Placental epithelial cell (primary cell): ENCODE measurements at places on chromosomes 6 and 20. TPM values are rescaled to one million over a fixed set of nuclear protein-coding genes. Genes with fewer than 3 reads are reported as not detected.

The KCNG1 gene
- total RNA-seq = 24.3 and 50.6 TPM in 2 replicates

The TNFRSF6B gene
- total RNA-seq = 0.39 TPM in 1 of 2 replicates, not detected in the other

The GMPR gene
- 3.7 and 5.1 TPM in 2 replicates for total RNA-seq

The POM121L2 gene
- total RNA-seq = not detected in 2 replicates

The CPXM1 gene
- under 0.01 TPM in 1 of 2 replicates, not detected in the other for total RNA-seq

The NRSN1 gene
- total RNA-seq = not detected in 2 replicates

The SYTL3 gene
- 11.8 and 13.2 TPM in 2 replicates for total RNA-seq

The GGTLC1 gene
- total RNA-seq = not detected in 2 replicates

The BMP6 gene
- total RNA-seq = 0.39 and 2.1 TPM in 2 replicates

The SPATS1 gene
- not detected in 2 replicates for total RNA-seq

The HIVEP2 gene
- total RNA-seq = 9.4 and 15.4 TPM in 2 replicates

The KIF13A gene
- total RNA-seq = 60.9 and 71.8 TPM in 2 replicates

The MUC21 gene
- not detected in 2 replicates for total RNA-seq

The TAP2 gene
- 24.7 and 73.0 TPM in 2 replicates for total RNA-seq

The CGA gene
- not detected in 2 replicates for total RNA-seq

The RAB32 gene
- 57.7 and 92.1 TPM in 2 replicates for total RNA-seq

The CST5 gene
- total RNA-seq = not detected in 2 replicates

The NMBR gene
- 0.11 TPM in 1 of 2 replicates, not detected in the other for total RNA-seq

The EYA2 gene
- not detected in 2 replicates for total RNA-seq

The PSMB9 gene
- total RNA-seq = 0.39 and 0.87 TPM in 2 replicates

The RPL7L1 gene
- 83.6 and 87.5 TPM in 2 replicates for total RNA-seq

The LTV1 gene
- 8.2 and 9.7 TPM in 2 replicates for total RNA-seq

The RIN2 gene
- 56.7 and 57.3 TPM in 2 replicates for total RNA-seq

The RSPH9 gene
- total RNA-seq = 0.43 and 2.4 TPM in 2 replicates

The FILIP1 gene
- under 0.01 TPM in 2 replicates for total RNA-seq

The GSTA2 gene
- total RNA-seq = not detected in 2 replicates

The MCM9 gene
- total RNA-seq = 24.3 and 27.9 TPM in 2 replicates

The ZNF334 gene
- total RNA-seq = 6.2 and 12.2 TPM in 2 replicates

The COL9A3 gene
- total RNA-seq = 3.1 and 7.0 TPM in 2 replicates

The OSER1 gene
- total RNA-seq = 38.1 and 58.1 TPM in 2 replicates

The PRRT1 gene
- total RNA-seq = 0.11 and 0.79 TPM in 2 replicates

The HCRTR2 gene
- total RNA-seq = 0.39 TPM in 1 of 2 replicates, not detected in the other

The SRMS gene
- not detected in 2 replicates for total RNA-seq

The HRH3 gene
- not detected in 2 replicates for total RNA-seq

The PI16 gene
- total RNA-seq = not detected in 2 replicates

The SLC17A1 gene
- total RNA-seq = not detected in 2 replicates

The C6orf15 gene
- 1.2 and 1.3 TPM in 2 replicates for total RNA-seq

The GDAP1L1 gene
- total RNA-seq = not detected in 2 replicates

The INSM1 gene
- total RNA-seq = not detected in 2 replicates

The PHACTR3 gene
- total RNA-seq = 1.6 TPM in 1 of 2 replicates, not detected in the other

The GINS1 gene
- total RNA-seq = 5.1 and 7.7 TPM in 2 replicates

The ZNF451 gene
- 79.3 and 84.2 TPM in 2 replicates for total RNA-seq

The GJA10 gene
- not detected in 2 replicates for total RNA-seq

The CST7 gene
- not detected in 2 replicates for total RNA-seq

The TMEM170B gene
- total RNA-seq = under 0.01 and 0.22 TPM in 2 replicates

The ARMH2 gene
- not detected in 2 replicates for total RNA-seq

The BPIFB1 gene
- not detected in 2 replicates for total RNA-seq

The FAM83C gene
- under 0.01 and 0.33 TPM in 2 replicates for total RNA-seq
